ENCODE measurements at places on chromosomes 2 and 18.

DNA sequence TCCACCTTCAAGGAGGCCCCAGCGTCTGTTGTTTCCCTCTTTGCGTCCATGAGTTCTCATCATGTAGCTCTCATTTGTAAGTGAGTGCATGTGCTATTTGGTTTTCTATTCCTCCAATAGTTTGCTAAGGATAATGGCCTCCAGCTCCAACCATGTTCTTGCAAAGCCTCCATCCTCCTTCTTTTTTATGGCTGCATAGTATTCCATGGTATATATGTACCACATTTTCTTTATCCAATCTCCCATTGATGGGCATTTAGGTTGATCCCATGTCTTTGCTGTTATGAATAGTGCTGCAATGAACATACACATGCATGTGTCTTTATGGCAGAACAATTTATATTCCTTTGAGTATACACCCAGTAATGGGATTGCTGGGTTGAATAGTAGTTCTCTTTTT lies 73.0 kb upstream of the NFU1 start:
- DNase-seq: no peak

DNA sequence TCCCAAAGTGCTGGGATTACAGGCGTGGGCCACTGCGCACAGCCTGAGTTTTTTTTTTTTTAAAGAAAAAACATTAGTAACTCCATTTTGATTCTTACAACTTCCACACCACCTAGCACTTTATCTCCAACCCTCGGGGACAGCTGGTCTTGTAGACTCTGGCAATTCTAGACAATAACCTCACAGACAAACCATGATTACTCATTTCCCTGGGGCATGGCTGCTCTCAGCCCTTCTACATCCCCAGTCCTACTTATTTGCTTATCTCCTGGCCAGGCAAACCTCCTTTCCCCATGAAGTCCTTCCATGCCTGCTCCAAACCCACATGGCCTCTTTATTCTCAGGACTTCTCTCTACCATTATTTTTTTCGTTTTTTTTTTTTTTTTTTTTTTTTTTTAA lies 91.1 kb downstream of the ACTR3 start:
- no peak for DNase-seq

DNA sequence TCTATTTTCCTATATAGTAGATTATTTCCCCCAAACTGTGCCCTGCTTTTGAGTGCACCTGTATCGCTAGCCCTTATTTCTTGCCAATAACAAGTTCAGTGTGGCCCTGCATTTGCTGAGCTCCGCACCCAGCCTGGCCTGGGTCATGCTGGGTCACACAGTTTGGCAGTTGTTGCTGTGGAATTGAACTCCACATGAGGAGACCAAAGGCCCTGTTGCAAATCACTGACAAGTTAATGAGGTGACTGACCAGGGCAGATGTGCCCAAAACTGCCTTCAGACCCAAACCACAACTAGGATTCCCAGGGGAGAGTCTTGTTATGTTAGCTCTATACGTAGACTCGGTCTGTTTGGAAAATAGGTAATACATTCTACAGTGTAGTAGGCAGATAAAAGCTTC lies 31.0 kb downstream of the COL4A4 start:
- no peak for DNase-seq

- DNase-seq: no peak
Measured at GRCh38 chr18:42157420-42157819, 202.4 kb downstream of the PIK3C3 start.

GRCh38 chr2:196125596-196125995 lies 45.8 kb downstream of the STK17B start:
- DNase-seq: no peak

DNA sequence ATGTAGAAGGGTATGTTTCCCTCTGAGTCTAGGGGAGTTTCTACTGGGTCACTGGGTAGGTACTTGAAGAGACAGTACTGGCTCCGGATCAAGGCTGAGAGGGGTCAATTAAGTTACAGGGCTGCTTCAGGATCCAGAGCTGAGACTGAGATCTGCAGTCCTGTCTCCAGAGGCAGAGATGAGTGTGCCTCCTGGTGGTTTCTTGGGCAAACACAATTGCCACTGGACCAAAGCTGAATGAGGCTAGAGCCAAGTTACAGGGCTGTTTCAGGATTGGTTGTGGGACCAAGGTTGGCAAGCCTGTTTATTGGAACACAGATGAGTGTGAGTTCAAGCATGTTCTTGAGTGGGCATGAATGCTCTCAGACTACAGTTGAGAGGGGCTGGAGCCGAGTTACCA lies 157.9 kb downstream of the ADCYAP1 start:
- DNase-seq: no peak

DNA sequence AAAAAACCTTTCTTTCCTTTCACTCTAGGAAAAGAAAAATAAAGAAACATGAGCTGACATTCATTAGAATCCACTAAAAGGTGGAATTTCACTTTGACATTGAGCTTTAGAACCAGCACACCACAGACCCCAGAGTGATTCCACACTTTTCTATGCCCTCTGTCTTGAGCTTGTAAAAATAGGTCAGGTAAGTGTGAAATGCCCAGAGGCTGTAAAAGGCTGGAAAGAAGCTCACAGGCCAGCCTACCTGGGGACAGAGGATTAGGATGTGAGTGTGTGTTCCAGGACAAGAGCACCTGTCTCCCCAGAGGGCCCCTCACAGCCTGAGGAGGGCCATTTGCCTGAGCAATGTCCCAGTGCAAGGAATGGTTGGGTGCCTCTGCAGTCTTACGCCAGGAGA lies 56.3 kb upstream of the MYO3B start:
- DNase-seq: no peak

DNA sequence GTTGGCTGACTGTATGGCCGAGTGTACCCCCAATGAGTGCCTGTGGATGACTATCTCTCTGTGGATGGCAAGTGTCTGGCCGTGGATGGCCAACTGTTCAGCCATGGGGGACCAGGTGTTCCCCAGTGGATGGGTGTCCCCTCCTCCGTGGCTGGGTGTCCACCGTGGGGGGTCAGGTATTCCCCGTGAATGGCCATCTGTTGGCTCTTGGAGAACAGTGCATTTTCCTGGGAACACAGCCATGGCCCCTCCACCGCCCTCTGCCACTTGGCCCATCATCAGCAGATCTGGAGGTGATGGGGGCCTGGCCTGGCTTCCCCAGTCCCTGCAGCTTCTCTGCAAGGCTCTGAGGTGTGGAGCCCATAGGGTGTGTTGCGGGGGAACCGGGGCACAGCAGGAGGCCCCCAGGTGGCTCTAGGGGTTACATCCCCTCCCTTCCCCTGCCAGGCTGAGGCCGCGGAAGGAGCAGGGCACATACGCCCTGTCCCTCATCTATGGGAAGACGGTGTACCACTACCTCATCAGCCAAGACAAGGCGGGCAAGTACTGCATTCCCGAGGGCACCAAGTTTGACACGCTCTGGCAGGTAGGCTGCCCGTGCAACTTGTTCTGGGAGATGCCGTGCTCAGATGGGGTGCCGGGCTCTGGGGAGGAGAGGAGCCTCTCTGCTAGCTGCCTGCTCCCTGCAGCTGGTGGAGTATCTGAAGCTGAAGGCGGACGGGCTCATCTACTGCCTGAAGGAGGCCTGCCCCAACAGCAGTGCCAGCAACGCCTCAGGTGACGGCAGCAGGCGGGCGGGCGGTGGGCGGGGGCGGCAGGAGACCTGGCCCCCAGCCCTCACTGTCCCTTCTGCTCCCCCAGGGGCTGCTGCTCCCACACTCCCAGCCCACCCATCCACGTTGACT lies 19.3 kb downstream of the ZAP70 start:
- no peak for DNase-seq

- no peak for DNase-seq
Measured at GRCh38 chr18:36196238-36196995, 9.1 kb downstream of the MOCOS start.

- no peak for DNase-seq
Measured at GRCh38 chr2:145085612-145086011, 565.7 kb upstream of the ZEB2 start.

- no peak for DNase-seq
Measured at GRCh38 chr2:174076040-174076439, 110.9 kb upstream of the SP3 start.

DNA sequence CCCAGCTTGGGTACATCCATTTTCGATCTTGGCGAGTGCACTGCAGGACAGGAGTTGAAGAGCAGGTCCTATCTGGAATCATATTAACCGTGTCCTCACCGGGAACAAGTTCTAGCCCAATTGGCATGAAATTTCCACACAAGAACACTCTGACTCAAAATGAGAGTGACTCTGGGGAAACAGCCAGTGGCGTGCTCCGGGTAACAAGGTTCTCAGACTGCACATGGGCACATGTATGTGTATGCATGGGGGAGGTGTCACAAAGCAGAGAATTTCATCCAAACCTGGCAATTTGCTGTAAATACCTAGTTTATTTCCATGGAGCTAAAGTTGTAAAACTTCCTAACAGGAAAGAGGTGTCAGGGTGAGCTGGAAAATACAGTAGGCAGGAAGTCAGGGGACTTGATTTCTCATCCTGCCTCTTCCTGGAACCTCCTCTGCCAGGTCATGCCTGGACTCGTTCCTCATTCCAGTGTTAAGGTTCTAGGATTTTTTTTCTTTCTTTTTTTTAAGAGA lies 1.7 kb downstream of the TUBB6 start:
- DNase-seq: no peak

GRCh38 chr2:55236992-55237543 lies 4.6 kb downstream of the RPS27A start:
- DNase-seq: no peak

GRCh38 chr2:120750488-120751210 lies 15.0 kb downstream of the GLI2 start:
- no peak for DNase-seq

DNA sequence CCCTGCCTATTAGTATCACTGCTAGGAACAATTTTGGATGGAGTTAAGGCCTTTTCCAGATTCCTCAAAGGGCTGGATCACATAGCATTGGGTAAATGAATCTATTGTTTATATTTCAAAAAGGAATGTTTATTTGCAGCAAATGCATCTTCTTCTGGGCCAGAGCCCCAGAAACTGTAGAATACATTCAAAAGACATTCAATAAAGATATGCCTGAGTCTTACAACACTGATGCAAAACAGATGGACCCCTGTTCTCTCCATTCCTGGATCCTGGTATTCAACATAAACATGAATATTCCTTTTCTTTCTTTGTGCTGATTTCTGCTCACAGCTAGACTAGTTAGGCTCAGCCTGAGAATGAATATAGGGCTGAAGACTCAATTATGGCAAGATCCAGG lies 227.2 kb upstream of the KLHL29 start:
- DNase-seq: no peak

DNA sequence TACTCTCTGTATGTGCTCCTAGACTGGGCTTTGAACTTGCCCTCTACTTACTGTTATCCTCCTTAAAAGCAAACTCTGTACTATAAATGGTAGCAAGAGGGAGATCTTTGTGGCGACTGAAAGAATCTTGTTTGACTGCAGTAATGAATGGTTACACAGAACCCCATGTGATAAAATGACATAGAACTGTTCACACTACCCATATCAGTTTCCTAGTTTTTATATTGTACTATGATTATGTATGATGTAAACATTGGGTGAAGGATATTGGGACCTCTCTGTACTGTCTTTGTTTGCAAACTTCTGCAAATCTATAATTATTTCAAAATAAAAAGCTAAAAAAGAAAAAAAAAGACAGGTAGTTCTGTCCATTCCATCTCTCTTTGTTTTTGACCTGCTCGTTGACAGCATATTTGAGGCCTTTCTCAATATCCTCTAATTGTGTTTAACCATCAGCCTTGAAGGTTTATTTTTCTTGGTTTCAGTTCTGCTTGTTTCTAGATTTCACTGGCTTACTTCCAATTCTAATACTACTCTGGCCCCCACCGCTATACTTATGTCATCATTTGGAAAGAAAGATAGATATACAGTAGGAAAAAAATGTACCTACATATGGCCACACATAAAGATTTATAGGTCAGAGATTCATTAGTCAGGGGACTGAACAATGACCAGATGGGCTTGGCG lies 79.2 kb upstream of the MYO3B start:
- DNase-seq: no peak

DNA sequence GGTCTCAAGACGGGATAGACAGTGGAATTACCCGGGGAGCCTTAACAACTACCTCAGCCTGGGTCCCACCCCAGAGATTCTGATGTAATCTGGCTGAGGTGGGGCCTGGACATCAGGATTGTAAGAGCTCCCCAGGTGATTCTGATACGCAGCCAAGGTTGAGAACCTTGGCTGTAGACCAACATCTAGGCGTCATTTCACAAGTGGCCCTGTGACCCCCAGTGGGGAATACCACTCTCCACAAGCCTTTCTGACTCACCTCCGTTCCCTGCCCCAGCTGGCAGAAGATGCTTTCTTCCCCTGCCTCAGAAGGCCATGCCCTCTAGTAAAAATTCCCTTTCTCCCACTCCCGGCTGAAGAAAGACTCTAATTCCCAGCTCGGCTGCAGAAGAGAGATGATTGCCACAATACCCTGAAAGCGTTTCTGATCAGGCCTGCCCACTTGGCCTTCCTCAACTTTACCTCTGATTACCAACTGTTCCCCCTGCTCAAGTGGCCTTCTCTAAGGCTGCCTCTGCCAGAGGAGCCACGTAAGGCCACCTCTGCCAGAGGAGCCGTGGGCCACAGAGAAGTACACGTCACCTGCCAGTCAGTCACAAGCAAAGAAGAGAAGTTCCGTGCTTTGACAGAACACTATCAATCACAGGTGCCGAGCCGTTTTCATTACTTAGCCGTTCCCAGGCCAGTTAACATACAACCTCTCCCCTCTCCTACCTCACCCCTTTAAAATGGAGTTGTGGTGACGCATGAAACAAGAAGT lies 116.8 kb upstream of the PKDCC start:
- no peak for DNase-seq

- DNase-seq: no peak
Measured at GRCh38 chr2:224836263-224836662, 120.1 kb upstream of the CCDC195 start.

DNA sequence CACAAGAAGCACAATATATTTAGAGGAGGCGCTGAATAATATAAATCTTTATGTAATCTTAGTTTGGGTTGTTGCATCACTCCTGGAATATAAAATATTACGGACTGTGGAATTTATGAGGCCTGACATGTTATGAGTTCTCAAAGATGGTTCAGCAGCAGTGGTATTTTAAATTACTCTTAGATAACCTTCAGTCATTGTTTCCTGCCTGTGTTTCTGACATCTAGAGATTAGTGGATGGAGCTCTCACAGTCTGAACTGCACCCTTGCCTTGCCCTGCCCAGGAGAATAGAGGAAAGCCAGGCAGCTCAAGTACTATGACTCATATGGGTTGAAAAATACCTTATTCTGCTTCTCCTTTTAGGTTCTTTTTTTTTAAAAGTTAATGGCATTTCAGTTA lies 70.0 kb downstream of the ACSL3 start:
- DNase-seq: no peak

- DNase-seq: no peak
Measured at GRCh38 chr2:120840795-120841487, 105.3 kb downstream of the GLI2 start.

GRCh38 chr18:38019292-38019691 lies 453.7 kb upstream of the CELF4 start:
- no peak for DNase-seq

All from left renal pelvis (tissue), 4 donors.